Renal cortical epithelial cell (primary cell): ENCODE measurements at places on chromosomes 4 and X.

DNA sequence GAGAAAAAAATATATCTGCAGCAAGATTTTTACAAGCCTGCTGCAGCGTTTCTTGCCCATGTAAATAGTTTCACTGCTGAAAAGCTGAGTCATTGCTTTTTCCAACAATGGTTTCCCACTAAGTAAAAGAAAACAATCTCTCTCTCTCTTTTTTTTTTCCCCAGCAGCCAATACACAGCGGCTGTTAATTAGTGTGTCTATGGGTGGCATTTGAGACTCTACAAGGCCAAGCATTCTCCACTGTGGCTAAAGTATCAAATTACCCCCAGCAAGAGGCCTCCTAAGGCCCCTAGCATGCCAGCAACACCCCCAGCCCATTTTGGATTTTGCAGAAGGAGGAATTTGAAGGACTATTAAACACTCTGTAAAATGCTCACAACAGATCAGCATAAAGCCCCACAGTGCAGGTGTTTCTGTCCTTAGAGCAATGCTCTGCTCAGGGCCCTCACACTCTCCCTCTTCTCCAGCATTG lies 837.4 kb downstream of the TRIML1 start:
- peak; percentile 95 for DNase-seq

- no peak for DNase-seq
Observed at GRCh38 chr4:119517361-119518229, 111.0 kb downstream of the PDE5A start.

- DNase-seq, result peak; percentile 44
Observed at GRCh38 chrX:149511081-149511480, 6.0 kb upstream of the IDS start.

DNA sequence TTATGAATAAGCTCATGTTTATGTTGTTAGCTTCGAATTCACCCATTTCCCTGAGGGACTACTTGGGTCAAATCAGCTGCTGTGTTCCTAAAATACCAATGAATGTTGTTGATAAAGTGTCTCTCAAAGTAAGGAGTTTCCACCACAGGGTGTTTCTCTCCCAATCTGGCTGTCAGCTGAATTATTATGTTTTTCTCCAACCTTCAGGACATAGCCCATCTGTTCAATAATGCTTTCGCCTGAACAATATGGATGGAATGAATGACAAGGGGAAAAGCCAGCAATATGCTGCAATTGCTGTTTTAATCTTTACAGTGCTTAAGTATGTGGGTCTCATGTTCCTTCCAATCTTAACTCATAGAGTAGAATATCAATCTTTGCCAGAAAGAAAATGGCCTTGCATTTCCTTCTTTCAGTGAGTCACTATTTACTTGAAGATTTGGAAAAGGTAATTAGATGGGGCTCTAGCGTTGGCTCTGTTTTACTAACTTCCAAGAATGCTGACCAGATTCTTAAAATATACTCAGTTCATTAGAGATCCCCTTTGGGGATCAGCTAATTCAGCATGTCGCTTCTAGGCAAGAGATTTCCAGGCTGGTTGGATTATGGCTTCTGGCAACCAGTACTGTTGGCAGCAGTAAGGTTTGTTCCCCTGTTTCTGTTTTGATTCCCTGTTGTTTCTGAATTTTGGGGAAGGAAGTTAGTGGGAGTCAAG lies 410.5 kb downstream of the PPP3CA start:
- DNase-seq, result peak; percentile 16

DNA sequence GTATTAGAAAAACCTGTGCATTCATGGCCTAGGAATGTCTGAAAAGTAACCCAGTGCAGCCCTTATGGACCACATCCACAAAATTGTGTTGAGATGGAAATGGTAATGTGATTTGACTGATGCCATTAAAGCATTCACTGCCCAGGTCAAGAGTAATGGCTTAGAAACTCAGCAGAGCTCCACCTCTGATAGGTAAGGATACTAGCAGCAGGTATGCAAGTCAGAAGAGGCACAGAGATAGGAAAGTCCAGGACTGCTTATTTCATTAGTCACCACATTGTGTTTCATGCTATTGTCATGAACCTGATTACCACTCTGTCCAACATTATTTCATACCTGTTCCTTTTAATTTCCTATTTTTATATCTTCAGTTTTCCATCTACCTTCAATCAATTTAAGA lies 2042.2 kb downstream of the ARAP2 start:
- no peak for DNase-seq

DNA sequence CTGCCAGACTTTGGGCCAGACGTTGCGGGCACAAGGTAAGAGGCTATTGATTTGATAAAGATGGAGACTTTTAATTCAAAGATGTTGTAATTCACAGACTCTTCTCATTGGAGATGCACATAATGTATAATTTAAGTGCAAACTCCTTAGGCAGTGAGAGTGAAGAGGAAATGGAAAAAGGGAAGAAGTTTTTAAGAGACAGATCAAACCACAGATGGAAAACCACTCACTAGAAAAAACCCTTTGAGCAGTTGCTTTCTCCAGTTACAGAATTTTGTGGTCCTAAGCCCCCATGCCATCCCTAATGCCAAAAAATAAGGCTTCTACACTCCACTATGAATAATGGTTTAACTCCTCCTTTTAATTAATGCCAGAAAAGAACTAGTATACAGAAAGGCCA lies 977.1 kb upstream of the PRKX start:
- no peak for DNase-seq

GRCh38 chrX:55813150-55813549 lies 95.6 kb downstream of the RRAGB start:
- no peak for DNase-seq

- DNase-seq, result peak; percentile 60
Observed at GRCh38 chr4:48681856-48682255, 98.2 kb downstream of the FRYL start.

- no peak for DNase-seq
Observed at GRCh38 chr4:168651374-168651773, 154.5 kb downstream of the PALLD start.

- peak; percentile 29 for DNase-seq
Observed at GRCh38 chrX:123422875-123423274, 238.8 kb downstream of the GRIA3 start.

- peak; percentile 14 for DNase-seq
Observed at GRCh38 chr4:127936974-127937373, 28.0 kb downstream of the MFSD8 start.

DNA sequence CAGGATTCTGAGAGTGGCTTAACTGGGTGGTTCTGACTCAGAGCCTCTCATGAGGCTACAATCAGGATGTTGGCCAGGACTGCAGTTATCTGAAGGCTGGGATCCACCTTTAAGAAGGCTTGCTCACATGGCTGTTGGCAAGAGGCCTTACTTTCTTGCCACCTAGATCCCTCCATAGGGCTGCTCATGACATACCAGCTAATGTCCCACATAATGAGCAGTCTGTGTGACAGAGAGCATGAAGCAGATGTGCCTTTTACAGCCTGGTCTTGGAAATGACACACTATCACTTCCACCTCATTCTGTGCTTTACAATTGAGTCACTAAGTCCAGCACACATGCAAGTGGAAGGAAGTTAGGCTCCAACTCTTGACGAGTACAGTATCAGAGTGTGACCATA lies 4.3 kb upstream of the RBM3 start:
- no peak for DNase-seq
